ENCODE measurements at places on chromosomes 13 and 19.
A peak's percentile ranks its signal among the peaks of the same experiment; 100 is the strongest.

- no peak for DNase-seq
These were observed 73.0 kb upstream of the OXGR1 start for GRCh38 chr13:97067017-97067895.

DNA sequence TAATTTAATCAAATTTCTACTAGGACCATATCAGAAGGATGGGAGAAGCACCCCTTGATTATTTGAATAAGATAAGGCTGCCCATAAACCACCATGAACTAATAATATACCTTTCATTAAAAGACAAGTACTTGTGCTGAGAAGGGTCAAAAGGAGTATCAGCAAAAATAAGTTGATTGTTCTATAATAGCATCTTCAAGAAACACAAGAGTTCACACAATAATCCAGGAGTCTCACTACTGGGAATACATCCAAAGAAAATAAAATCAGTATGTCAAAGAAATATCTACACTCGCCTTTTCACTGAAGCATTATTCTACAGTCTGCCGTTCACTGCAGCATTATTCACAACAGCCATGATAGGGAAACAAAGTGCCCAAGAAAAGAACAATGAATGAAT, 1310.1 kb upstream of the PCDH9 start:
- DNase-seq, result no peak

DNA sequence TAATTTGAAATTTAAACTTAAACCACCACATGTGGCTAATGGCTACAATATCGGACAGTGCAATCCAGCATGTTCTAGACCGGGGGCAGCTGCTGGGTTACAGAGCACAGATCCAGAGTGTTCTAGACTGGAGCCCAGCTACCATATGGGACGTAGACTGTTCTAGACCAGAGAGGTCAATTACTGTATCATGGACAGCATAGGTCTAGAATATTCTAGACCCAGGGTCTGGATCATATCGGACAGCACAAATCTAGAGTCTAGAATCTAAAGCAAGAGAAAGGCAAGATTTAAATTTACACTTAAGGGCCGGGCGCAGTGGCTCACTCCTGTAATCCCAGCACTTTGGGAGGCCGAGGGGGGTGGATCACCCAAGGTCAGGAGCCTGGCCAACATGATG, 37.9 kb downstream of the CELF5 start:
- DNase-seq, result no peak

GRCh38 chr13:80040981-80041317, 300.0 kb downstream of the SPRY2 start:
- no peak for DNase-seq

GRCh38 chr19:17451820-17452219, 3.4 kb upstream of the TMEM221 start:
- DNase-seq, result no peak

DNA sequence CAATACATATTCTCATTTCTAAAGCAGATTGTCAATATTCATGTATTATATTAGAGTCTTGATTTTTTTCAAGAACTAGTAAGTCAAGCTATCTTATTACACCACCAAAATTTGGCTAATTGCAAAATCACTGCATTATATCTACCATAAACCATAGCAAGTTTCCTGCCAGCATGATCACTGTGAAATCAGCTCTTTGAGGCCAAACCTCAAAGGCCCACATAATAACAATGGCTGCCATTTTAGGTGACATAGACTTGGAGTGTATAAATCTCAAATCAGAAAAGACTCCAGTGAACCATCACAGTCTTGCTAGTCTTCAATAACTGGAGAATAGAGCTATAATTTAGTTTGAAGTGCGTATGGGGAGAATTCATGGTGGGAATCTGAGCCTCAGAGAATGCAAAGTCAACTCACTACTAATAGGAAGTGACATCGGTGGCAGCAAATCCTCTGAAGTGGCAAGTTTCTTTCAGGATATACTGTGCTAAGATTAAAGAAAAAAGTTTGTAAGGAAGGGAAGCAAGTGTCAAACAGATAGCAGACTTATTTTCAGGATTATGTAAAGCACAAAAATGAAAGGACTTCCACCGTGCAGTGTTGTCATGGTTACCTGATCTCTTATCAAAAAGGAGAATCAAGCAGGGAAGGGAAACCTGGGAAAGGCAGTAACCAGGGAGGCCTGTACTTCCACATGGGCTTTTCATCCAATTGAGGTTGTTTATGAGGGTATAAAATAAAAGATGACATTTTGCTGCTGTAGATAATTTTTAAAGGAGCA, 117.4 kb upstream of the FNDC3A start:
- no peak for DNase-seq

- DNase-seq, result no peak
These were observed 2.1 kb downstream of the IFNL2 start for GRCh38 chr19:39270036-39270871.

GRCh38 chr19:30930941-30931706, 418.1 kb downstream of the TSHZ3 start:
- DNase-seq, result no peak

DNA sequence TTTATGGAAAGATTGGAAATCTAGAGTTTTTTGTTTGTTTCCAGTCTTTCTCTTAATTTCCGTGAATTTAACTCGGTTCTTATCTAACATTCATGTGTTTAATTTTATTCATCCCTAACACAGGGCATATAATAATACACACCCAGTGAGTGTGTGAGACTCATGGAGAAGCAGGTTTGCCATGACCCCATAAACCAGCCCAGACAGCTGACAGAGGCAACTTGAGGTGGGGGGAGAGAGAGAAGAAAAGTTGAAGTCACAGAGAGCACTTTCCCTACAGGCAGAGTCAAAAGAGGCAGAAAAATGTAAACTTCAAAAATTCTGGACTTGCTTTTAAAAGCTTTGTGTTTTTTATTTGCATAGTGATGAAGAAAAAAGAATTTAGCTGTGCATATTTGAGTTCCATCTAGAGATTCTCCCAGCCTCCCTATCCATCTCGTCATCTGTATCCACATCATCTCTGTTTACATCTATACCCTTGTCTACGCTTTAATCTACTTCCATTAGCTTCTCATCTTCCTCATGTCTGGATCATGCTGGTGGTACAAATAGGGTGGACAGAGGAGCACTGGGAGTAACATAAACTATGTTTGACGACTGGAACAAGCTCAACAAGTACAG, 60.2 kb downstream of the THSD1 start:
- DNase-seq, result no peak

GRCh38 chr19:48780631-48781391, 25.5 kb downstream of the FGF21 start:
- no peak for DNase-seq

DNA sequence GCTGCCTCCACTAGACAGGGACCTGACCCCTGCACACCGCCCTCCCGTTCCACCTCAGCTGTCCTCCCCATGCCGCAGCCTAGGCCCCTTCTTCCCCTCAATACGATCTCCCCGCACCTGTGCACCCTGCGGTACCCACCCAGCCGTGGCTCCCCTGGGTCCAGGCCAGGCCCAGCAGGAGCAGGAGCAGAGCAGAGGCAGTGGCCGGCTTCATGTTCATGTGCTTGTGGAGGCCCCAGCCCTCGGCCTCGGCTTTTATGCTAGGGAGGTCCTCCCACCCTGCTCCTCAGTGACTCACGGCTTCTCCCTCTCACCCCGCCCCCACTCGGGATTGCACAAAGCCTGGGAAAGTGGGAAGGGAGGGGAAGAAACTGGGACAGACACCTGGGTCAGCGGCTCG, 11.4 kb upstream of the KRTDAP start:
- no peak for DNase-seq

GRCh38 chr13:24271601-24272451, 37.6 kb upstream of the C1QTNF9 start:
- peak; percentile 74 for DNase-seq

GRCh38 chr13:49410006-49410405, 33.9 kb downstream of the CAB39L start:
- no peak for DNase-seq

GRCh38 chr19:10516671-10517286, 468 bp downstream of the S1PR5 start:
- no peak for DNase-seq

GRCh38 chr13:55705971-55706370, 1434.7 kb upstream of the PRR20A start:
- DNase-seq, result no peak

DNA sequence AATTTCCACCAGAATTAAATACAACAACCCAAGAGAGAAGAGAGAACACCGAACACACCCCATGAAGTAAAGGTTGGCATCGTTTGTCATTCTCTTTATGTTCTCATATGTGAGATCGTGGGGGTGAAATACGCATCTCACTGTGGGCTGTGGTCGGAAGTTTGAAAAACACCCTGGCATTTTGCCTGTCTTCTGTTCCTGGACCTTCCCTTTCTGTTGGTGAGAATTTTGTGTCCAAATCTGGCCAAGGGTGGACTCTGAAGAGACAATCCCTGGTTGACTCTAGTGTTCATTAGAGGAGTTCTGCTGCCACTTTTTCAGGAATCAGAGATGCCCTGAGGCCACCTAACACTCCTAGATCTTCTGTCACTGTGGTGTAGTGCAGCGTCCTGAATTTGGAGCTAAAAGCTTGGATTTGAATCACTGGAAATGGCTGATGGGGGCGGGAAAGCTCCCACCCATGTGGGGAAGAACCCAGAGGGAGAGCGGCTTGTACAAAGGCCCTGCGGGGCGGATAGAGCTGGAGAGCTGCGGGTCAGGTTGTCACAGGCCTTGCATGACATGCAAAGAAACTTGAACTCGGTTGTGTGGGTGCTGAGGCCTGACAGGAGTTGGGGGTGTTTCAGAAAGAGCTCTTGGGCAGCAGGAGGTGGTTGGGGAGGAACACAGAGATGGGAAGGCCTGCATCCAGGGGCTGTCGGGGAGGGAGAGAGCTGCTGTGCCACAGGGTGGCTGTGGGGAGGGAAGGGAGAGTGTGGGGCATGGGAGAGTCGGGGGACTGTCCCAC, 11.1 kb upstream of the SPATA13 start:
- DNase-seq, result no peak

DNA sequence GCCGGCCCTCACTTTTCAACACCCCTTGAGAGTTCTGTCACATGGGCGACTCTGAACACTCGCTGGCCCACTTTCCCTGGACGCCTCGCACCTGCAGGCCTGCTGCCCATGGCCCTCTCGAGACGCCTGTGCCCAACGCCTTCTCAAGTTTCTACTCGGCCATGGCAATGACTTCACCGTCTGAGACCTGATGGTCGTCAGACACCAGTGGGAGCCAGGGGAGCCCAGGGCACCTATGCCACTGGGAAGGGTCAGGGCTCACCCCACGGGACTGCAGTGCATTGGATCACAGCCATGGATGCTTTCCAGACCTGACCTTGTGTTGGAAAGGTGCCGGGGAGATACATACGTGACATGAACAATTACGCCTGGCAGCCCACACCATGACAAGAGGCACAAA, 60.1 kb downstream of the KLF2 start:
- DNase-seq, result no peak

DNA sequence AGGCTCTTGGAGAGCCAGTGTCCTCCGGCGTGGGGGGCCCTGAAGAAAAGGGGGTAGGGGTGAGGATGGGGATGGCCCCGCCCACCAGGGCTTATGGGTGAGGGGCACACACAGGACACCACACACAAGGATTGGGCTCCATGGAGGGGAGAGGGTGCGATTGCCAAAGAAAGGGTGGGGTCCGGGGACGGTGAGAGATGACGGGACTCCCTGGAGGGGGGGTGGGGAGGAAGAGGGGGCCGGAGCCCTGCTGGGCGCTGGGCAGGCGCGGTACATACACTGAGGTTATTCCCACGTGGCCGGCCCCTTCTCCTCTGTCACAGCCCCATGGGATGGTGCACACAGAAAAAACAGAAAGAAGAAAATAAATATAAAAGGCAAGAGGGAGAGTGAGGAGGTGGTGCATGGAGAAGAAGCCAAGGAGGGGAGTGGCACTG, 60.1 kb downstream of the IER2 start:
- DNase-seq, result no peak

GRCh38 chr19:8163759-8164158, 14.4 kb upstream of the FBN3 start:
- no peak for DNase-seq

DNA sequence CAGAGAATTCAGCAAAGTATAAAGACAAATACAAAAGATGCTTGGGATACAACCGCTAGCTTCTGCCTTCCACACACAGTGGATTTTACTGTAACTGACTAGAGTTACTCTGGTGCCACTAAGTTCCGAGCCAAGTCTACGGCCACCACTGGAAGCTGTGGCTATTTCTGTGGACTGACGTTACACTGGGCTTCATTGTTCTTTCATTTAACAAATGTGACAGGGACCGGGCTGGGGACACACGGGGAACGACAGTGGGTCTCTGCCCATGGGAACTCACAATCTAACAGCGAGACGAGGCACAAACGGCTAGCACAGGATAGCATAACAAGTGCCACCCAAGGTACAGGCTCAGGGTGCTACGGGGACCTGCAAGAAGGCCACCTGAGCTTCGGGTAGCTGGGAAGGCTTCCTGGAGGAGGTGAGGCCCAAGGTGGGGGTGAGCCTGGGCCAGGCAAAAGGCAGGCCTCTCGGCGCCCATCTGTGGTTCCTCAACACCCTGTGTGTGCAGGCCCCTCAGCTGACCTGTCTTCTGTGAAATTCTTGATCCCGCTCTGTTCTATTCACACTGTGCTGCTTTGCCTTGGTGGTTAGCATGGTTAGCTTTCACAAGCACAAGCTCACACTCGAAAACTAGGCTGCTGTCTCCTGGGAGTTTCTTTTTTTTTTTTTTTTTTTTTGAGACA, 10.3 kb upstream of the IL4I1 start:
- no peak for DNase-seq

- DNase-seq, result no peak
These were observed 7.1 kb downstream of the MIDN start for GRCh38 chr19:1255186-1256161.

DNA sequence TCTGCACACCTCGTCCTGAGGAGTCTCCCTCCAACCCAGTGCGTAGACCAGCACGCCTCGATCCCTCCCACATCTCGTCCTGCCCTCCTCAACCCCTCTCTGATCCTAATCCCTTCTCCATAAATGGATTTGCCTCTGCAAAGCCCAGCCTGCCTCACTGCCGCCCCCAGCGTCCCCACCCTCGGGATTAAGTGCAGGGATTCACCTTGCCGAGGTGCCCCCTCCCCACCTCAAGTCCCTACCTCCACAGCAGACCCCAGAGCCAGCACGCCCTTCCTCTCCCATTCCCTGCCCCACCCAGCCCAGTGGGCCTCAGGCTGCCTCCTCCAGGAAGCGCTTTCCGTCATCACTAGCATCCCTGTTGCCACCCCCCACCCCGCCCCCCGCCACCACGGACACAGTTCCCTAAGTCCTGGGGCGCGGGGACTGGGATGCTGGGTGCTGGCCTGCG, 4.0 kb downstream of the KLF16 start:
- DNase-seq, result no peak

GRCh38 chr19:51327066-51328001, 14.6 kb downstream of the VSIG10L start:
- peak; percentile 80 for DNase-seq

DNA sequence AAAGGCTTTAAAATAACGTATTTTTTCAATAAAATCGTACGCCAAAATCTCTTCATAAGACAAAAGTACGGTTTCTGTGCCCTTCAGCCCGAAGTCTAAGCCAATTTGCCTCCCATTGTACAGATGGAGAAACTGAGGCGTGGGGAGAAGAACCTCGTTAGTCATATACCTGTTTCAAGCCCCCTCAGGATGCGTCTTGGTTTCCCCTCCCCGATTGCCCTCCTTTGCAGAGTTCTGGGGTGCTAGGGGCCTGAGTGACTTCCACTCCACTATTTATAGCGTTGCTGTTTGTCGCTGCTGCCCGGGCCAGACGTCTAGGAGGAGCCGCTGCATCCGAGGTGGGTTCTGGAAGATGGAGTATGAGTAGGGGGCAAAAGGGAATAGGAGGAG, 2.3 kb upstream of the LTBP4 start:
- no peak for DNase-seq

Measured in activated CD4-positive, alpha-beta memory T cell treated with anti-CD3 and anti-CD28 coated beads, Interleukin-2, amount 10 ng/mL, durations not matched to agents 7 days and 5 days (primary cell).